ENCODE measurements at places on chromosomes 4 and X.

GRCh38 chr4:48261281-48261680, 8.4 kb downstream of the TEC start:
- no peak for DNase-seq

DNA sequence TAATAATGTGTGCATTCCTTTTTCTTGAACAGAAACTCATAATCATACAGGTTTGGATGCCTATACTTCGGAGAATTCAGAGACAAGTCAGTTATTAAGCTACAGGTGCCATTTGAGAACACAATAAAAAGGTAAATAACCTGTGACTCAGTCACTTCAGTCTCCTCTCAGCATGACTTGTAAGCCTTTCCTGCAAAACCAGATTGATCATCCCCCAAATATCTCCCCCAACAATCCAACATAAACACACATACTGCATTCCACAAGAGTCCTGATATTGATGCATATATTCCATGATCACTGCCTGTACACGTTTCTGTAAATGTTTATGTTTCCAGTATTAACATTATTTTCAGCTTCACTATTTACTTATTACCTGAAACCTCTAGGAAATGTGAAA, 110.8 kb downstream of the PWWP3B start:
- no peak for DNase-seq

DNA sequence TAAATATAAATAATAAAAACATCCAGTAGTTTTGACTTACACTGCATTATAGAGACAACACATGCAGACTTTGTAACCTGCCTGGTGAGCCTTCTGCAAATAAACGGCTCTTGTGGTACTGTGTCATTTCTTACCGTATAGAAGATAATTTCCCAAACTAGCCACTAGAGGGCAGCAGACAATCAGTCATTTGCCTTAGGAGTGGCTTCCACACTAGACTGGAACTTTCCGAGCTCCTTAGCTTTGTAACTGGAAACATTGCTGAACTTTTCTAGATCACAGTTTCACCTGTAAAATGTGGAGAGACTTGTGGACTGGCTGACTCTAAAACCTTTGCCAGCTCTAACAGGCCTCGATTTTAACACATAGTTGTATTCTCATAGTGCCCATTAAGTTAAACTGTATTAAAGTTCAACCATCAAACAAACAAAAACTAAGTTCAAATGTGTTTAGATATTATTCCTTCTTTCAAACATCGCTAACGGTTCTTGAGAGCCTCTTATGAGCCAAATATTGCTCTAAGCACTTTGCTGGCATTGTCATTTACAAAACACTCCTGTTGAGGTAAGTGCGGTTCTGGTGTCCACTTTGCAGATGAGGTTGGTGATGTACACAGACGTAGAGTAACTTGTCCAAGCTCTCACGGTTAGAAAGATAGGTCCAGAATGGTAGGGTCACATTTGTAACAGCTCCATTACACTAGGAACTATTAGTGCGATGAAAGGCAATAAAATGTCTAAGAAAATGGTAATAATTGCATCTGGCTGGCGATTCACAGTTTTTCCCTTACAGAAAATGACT, 345.5 kb downstream of the ANK2 start:
- peak; percentile 79 for DNase-seq

DNA sequence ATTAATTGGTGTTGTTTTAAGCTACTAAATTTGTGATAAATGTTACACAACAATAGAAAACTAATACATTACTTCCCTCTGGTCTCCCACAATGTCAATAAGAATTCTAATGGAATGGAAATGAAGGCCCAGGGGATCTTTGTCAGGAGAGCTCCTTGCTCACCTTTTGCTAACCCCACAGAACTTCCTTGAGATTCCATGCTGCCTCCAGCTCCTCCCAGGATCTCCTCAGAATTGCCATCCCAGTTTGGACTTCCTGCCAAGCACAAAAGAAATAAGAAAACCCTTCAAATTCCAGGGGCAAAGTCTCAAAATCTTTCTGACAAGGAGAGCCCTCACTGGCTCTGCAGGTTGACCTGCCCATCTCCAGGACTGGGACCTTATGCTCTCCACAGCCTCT, 43.2 kb downstream of the ITIH6 start:
- DNase-seq = no peak

GRCh38 chr4:99648321-99648720, 9.3 kb downstream of the C4orf54 start:
- DNase-seq = no peak

DNA sequence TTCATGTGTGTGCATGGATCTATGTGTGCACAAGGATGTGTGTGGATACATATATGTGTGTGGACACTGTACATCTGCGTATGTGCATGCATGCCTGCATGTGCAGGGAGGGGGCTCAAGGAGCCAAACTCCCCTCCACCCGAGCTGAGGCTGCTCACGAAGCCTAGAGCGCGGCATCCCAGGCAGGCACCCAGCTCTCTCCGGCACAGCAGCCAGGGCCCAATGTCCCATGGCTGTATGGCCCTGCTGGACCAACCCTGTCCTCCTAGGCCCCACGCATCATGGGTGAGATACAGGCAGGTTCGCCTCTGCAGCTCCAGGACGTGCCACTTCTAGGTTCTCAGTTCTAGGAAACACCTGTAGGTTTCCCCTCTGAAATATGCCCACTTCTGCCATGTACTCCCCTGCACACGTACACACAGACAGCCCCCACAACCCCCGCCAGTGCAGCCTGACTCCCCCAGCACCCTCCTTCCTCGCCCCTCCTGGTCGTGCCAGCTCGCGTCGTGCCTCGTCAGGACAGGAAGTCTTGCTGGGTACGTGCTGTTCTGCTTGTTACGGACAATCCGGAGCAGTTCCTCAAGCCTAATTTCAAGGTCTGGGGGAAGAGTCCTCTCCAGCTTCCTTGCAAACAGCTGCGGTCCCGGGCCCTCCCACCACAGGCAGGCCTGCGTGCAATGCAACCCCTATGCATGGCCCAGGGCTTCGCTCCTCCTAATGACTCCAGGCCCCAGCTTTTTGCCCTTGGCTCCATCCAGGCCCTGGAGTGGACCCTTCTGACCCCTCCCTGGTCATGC, 3.2 kb upstream of the ADRA2C start:
- no peak for DNase-seq

DNA sequence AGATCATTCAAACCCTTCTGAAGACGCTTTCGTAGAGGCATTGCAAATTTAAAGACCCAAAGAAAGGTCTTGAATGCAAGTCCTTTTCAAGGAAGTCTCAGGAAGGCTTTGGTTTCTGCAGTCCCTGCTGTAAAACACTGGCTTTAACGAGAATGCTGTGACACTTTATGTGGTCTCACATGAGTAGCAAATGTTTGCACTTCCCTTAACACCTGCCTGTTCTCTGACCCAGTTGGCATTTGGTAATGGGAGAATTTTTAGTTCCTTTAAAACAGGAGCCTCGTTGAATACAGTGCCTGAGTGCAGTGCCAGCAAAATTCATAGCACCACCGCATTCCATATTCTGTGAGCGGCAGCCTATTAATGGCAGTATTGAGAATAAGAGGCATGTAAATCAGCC, 330.5 kb upstream of the PRKX start:
- DNase-seq = peak; percentile 20

DNA sequence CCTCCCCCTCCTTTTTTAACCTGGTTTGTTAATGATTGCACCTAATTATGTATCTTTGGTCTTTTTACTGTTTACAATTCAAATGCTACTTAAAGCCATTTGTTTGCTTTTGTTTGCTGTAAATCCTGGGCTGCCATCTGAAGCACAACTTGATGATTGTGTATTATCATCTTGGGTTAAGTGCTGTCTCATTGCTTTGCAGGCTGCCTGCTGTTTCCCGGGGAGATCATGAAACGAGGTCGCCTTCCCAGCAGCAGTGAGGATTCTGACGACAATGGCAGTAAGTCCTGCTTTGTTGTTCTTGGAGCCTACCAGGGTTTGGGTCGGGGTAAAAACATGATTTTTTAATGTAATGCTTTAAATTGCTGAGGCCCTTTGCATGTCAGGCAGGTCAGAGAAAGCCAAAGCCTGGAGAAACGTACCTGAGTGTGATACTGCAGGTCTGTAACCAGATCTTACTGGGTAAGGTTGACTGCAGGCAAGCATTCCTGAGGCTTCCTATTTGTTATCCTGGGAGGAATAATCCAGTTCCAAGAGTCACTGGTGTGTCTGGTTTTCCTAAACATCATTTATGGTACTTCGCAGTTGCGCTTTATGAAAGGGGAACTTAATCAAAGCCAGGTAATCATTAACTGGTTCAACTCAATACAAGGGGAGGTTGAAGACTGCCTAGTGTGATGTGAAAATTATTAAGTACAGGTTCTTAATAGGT, 22.2 kb downstream of the JADE1 start:
- DNase-seq = peak; percentile 37

DNA sequence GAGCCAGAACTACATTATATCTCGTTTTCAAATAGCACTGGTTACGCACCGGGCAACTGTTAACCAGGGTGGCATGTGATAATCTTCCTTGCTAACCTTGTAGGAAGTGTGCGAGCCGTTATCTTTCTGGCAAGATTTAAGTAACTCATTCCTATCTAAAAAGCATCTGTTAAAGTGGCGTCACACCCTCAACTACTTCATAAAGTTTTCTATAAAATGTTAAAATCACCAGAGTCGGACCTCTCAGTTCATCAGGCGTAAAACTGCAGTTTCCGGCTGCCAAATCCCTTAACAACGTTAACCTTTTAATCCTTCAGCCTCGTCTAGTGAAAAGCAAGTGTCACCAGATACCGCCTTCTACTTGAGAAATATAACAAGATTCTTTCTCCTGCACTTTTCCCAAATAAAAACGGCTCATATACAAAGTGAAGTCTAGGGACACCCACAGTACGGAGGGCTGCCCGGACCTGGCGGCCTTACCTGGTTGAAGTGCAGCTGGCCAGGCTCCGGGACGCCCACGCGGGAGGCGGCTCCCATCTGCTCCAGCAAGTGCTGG, 1.2 kb downstream of the SLC39A8 start:
- DNase-seq = peak; percentile 46

DNA sequence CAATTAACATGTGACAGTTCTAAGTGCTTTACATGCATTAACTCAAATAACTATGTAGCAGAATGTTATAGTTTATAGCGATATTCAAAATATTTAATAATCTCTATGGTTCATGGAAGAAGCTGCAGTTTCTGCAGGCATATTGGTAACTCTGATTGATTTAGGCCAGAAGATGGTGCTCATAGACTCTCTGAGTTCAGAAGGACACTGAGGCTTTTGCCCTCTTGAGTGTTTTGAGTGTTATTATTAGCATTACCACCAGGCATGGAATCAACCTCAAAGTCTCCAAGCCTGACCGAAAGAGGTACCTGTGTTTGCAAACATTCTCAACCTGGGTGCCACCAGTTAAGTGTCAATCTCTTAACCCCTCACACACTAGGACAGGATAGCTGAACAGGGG, 792.3 kb upstream of the PCDH7 start:
- no peak for DNase-seq

DNA sequence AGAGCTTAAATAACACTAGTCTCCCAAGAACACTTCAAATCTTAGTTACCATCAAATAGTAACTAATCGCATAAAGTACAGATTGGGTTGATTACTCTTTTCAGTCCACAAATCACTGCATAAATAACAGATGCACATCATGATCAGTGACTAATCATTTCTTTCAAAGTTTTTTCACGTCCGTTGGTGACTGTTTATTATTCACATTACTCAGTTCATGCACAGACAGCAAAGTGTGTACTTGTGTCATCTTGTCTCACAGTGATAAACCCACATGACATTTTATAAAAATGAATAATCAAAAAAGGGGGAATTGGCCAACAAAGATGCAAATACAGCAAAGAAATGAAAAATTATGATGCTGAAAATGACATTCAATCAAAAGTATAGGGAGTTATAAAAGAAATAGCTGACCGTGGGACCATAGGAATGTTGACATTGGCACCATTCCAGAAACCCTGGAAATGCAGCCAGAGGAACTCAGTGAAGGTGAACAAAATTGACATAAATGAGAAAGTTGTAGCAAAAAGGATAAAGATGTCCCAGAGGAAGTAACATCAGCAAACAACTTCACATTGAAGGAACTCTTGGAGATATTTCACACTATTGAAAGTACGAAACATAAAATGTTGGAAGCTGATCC, 161.5 kb downstream of the SOX3 start:
- DNase-seq = no peak

- no peak for DNase-seq
Measured at GRCh38 chrX:55488006-55488592, 1.5 kb downstream of the USP51 start.

DNA sequence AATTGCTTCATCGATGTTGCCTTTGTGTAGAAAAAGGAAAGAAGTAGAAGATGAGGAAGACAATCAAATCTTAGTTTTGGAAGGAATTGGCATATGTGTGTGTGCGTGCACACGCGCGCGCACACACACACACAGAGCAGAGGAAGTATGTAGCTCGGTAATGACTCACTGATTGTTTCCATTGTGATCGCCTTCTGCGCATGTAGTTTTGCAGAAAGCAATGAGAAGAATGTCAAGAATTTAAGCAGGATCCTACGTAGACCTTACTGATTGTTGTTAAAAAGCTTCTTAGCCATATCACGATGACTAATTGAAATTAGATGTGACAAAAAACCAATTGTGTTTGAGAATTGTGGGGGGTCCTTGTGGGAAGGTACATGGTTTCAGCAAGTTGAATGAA, 12.8 kb upstream of the LIMCH1 start:
- DNase-seq = no peak

DNA sequence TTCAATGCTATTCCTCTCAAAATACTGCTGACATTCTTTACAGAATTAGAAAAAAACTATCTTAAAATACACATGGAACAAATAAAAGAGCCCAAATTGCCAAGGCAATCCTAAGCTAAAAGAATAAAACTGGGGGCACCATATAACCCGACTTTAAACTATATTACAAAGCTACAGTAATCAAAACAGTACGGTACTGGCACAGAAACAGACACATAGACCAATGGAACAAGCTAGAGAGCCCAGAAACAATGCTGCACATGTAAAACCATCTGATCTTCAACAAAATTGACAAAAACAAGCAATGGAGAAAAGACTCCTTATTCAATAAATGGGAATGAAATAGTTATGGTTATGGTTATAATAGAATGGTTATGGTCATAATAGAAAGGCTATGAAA, 482.6 kb downstream of the IDS start:
- DNase-seq = no peak

DNA sequence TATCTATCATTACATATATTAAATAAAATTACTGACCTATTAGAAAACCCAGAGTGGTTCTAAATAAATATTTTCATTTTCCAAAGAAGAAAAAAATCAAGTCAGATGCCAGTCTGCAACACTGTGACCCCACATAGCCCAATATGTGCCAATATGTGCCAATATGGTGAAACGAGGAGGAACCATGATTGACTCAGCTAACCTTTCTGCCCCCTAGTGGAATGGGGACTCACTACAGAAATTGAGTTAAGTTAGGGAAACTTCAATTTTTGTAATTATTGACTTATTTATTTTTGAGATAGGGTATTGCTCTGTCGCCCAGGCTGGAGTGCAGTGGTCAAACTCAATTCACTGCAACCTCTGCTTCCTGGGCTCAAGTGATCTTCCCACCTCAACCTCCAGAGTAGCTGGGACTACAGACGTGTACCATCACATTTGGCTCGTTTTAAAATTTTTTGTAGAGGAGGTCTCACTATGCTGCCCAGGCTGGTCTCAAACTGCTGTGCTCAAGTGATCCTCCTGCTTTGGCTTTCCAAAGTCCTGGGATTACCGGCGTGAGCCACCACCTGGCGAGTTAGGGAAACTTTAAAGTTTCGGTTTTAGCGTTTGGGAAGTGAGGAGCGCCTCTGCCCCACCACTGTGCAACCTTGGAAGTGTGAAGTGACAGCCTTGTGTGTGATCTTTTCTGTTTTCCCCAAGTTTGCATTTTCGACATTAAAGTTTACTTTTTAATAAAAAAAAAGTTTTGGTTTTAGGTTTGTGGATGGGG, 116.8 kb upstream of the SHISA3 start:
- DNase-seq = no peak

- no peak for DNase-seq
Measured at GRCh38 chr4:2045518-2045951, 13.6 kb upstream of the NAT8L start.

All from DMS153 (cell line).